Stimulated activated CD8-positive, alpha-beta memory T cell treated with anti-CD3 and anti-CD28 coated beads, Interleukin-12 subunit alpha, Interleukin-12 subunit beta, amount 100 ng/mL, for 1 hour (primary cell): ENCODE measurements at places on chromosomes 3 and 15.

DNA sequence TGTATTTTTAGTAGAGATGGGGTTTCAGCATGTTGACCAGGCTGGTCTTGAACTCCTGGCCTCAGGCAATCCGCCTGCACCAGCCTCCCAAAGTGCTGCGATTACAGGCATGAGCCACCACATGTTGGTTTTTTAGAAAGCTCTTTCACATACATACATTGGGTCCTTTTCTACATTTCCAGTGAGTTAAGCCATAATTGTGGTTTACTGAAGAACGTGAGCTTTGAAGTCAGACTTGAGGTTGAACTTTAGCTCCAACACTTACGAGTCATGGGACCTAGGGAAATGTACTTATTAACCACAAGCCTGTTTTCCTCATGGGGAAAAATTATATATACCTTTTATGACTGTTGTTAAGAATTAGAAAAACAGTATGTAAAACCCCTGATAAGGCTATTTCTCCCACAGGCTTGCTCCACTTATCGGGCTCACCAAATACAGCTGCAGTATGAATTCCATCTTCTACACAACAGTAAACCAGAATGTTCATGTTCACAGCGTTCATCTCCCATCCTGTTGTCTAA, 39.0 kb downstream of the GPR160 start:
- no peak for DNase-seq

- DNase-seq = peak; percentile 15
Measured at GRCh38 chr3:120348065-120348990, 826 bp downstream of the LRRC58 start.

- no peak for DNase-seq
Measured at GRCh38 chr15:70236341-70237086, 138.8 kb upstream of the TLE3 start.

- no peak for DNase-seq
Measured at GRCh38 chr3:46024131-46024530, 3.2 kb downstream of the XCR1 start.

DNA sequence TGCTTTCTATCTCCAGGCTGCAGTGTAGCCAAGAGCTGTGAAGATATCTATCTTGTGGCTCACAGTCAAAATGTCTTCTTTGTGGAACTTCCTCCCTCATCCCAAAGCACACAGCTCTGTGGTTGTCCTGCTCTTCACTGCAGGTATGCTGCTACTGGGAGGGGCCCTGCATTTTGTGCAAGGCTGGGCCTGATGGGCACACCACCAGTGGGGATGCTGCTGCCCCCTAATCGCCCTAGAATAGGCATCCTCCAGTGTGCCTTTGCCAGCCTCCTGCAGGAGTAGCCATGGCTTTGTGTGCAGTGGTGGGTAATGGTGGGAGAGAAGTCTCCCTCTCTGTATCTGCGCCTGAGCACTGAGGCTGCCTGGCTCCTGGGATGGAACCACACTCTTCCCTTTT, 297.3 kb downstream of the DOCK3 start:
- DNase-seq = no peak

GRCh38 chr3:146889626-146890025, 284.5 kb upstream of the PLSCR5 start:
- no peak for DNase-seq

DNA sequence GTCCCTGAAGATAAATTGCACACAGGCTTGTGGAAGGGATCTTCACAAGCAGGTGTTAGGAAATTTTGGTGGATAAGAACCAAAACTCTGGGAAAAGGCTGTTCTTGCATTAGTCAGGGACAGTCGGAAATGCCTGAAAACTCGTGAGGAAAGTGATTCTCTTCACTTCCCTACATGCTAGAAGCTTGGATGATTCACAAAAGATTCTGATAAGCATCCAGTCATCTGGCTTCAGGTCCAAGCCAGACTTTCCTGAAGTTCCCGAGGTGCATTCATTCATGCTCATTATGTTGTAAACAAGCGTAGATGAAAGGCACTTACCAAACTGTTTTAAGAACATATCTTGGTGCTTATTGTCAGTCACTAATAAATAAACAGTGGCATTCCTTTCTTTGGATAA, 1028.7 kb downstream of the NTRK3 start:
- no peak for DNase-seq

GRCh38 chr15:26729030-26729429, 43.8 kb downstream of the GABRB3 start:
- DNase-seq = no peak

- no peak for DNase-seq
Measured at GRCh38 chr15:30953183-30953582, 38.2 kb downstream of the MTMR10 start.

- DNase-seq = no peak
Measured at GRCh38 chr3:27594096-27594690, 110.0 kb upstream of the SLC4A7 start.

DNA sequence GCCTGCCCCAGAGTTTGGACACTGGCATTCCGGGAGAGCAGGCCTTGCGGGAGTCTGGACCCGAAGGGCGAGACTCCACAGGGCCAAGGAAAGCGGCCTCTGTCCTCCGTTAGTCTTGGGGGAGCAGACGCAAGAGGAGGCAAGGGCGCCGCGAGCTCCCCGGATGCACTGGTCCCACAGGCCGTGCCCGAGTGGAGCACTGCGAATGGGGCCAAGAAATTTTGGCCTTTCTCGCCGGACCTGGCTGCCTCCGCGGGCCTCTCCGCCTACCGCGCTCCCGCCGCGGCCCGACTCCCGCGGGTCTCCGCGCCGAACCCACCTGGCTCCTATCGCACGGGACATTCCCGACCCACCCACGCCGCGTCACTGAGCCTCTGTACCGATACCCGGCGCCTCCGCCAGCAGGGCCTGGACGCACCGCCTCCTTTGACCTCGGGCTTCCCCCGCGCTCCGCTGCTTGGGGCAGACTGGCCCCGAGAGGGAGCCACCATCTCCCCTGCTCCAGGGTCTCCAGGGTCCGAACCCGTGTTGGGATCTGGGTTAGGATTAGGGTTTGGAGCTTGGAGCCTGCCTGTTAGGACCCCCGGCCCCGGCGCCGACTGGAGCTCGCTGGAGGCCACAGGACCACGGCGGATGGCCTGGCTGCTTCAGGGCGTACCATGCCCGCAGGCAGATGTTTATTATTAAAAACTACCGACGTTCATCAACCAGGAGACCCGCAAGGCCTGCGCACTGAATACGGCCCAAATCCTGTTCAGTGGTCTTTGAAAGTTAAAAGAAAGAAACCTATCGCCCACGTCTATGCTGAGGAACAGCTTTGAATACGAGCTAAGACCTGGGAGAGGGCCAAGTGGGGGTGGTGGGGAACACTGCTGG, 11.7 kb downstream of the SHOX2 start:
- no peak for DNase-seq

DNA sequence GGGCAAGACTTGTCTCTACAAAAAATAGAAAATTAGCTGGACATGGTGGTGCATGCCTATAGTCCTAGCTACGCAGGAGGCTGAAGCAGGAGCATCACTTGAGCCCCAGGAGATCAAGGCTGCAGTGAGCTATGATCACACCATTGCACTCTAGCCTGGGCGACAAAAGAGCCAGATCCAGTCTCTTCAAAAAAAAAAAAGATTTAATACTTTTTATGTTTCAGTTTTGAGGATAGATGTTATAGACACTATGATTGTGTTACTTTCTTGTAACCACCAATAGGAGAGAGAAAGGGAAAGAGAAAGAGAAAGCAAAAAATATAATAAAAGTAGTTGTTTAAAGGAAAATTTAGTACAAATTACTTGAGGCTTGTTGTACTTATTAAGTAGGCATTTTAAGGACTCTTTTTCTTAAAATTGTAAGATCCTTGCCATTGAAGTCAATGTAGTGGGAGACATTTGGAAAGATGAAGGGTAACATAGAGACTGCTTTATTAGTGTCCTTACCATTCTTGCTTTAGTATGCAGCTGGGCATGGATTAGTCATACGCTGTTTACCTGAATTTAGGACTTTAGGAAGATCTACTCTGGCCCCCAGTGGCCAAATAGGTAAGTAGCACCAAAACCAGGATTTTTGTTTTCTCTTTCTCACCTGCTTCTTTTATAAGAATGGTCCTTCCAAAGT, 35.1 kb upstream of the ZDHHC23 start:
- no peak for DNase-seq

GRCh38 chr3:127052121-127052561, 69.2 kb downstream of the PLXNA1 start:
- no peak for DNase-seq

DNA sequence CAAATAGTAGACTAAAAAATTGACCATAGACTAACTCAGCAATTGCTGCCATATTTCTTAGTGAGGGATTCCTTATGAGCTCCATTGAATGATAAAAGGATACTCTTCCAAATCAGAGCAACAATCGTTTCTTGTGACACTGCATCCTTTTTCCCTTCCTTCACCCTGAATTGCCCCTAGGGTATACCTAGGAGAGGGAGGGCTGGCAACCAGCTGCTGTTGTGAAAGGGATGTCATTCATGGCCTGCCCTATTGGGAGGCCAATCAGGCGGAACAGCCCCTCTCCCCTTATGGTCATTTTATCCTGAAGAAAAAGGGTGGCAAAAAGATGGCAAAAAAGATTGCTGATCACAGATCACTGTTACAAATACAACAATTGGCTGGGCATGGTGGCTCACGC, 26.3 kb downstream of the B3GNT5 start:
- DNase-seq = no peak

GRCh38 chr15:42707873-42708544, 28.9 kb downstream of the CDAN1 start:
- DNase-seq = no peak

DNA sequence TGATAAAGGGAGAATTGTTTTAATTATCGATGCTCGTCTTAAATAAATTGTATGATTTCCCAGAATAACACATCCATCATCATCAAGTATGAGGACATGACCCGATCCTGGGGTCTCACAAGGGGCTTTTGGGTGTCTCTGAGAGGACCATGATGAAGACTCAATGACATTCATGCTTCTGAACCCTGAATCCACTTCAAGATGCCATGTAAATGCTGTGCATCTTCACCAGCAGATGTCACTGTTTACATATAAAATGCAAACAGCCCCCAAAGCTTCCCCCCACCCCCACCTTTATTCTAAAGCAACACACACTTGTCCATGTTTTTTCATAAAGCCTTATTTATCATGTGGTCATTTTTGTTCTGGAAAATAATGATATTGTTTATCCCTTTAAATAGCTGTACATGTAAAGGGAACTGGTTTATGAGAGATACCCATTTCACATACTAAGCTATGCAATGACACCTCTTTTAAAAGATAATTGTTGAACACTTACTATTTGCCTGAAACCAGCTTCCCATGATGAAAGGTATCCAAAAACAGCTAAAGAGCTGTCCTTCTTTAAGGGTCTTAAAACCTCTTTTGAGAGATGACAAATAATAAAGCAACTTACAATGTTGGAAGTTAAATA, 69.7 kb upstream of the UBE3A start:
- no peak for DNase-seq

DNA sequence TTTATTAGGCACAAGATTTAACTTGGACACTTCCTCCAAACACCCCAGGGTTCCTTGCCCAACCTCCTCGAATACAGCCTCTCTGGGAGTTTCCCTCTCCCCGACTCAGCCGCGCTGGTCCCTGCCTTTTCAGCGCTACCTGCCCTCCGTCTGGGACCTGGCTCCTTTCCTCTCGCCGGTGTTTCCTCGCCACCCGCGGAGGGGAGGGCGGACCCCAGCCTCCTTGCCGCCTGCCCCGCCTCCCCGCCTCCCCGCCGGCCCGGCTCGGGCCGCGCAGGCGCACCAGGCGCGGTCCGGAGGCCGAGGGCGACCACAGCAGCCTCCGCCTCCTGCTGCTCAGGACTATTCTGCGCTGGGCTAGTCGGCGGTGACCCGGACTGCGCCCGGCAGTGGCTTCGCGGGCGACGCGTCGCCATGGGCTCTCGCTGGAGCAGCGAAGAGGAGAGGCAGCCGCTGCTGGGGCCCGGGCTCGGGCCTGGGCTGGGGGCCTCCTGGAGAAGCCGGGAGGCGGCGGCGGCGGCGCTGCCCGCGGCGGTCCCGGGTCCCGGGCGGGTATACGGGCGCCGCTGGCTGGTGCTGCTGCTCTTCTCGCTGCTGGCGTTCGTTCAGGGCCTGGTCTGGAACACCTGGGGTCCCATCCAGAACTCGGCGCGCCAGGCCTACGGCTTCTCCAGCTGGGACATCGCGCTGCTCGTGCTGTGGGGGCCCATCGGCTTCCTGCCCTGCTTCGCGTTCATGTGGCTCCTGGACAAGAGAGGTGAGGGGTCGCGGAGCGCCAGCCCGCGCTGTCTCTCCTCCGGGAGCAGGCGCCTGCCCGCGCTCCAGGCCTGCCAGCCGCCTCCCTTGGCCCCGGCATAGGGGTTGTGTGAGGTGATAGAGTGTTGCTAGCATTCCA, at the start of gene SLC49A4:
Gene SLC49A4 (plus strand): TSS at position 291 of the 895 bp plus-strand sequence. CDS start 124 bp downstream, at position 415.
- peak; percentile 21 for DNase-seq

GRCh38 chr3:187166750-187167149, 27.5 kb upstream of the RPL39L start:
- DNase-seq = no peak

DNA sequence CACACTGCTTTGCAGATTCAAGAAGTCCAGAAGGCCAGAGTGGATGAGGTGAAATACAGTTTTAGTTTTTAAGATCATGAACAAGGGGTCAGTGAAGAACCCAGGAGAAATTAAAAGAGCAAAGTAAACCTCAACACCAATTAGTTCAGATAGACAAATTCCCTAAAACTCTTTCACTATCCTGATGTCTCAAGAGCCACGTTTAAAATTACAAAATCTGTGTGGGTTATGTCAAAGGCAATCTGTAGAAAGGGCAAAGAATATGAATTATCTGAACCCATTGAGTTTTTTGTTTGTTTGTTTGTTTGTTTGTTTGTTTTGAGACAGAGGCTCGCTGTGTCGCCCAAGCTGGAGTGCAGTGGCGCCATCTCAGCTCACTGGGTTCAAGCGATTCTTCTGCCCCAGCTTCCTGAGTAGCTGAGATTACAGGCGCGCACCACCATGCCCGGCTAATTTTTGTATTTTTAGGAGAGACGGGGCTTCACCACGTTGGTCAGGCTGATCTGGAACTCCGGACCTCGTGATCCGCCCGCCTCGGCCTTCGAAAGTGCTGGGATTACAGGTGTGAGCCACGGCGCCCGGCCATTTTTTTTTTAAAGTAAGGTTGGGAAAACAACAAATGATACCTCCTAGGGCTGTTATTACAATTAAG, 32.1 kb upstream of the ST3GAL6 start:
- no peak for DNase-seq

DNA sequence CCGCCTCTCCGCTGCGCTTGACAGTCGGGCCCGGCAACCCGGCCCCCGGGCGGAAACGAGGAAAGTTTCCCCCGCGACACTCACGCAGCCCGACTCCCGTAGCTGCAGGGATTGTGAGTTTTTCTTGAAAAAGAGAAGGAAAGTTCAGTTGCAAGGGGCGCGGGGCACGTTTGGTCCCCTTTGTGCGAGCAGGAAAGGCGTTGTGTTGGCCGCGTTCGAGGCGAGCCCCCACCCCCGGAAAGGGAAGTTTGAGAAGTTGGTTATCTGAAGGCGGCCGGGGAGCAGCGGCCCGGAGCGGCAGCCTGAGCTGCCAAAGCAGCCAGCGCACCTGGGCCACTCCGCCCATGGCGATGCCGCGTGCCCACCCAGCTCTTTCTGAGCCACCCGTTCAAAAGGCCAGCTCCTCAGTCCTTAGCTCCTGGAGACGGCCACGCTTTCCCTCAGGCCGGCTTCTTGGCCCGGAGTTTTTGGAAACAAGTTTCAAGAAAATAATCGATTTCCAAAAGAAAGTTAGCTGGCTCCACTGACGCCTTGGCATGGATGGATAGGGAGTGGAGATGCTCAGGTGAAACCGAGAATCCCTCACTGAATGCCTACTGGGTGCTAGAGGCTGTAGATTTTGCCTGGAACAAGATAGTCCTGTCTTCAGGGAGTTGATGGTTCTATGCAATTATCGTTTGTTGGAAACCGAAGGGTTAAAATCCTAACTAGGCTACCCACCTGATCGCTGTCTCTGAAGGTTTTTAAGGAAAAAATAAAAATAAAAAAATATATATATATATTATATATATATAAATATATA, 832 bp downstream of the TGFBR2 start:
- DNase-seq = peak; percentile 47

- DNase-seq = no peak
Measured at GRCh38 chr3:52010431-52010830, 14.7 kb upstream of the RPL29 start.
